ENCODE measurements at places on chromosomes 12 and 14.

DNA sequence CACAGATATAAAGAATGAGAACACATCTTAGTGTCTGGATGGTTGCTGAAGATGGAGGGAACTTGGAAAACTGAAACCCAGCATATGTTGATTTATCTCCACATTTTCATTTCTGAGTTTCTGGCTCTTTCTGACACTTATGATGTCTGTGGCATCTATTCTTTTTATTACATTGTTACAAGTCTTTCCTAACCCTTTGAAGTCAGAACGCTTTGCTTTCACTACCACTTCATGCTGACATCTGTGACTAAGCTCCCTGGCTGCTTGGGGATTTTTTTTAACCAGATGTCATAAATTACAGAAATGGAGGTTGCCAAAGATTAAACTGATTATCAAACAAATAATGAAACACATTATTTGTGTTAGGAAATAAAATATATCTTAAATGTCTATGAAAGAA is 188.7 kb downstream of the KITLG start:
- peak; percentile 75 for DNase-seq

DNA sequence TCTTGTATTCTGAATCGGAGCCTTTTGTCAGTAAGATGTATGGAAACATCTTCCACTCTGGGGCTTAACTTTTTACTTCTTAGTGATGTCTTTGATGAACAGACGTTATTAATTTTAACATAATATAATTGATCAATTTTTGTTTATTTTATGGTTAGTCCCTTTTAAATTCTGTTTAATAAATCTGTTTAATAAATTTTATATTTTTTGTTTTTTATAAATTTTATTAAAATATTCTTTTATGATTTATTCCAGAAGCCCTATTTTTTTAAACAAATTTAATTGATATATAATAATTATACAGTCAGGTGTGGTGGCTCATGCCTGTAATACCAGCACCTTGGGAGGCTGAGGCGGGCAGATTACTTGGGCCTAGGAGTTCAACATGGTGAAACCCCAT is 235.1 kb downstream of the AEBP2 start:
- no peak for DNase-seq

- peak; percentile 70 for DNase-seq
Observed at GRCh38 chr12:62618319-62618718, 151.7 kb downstream of the MON2 start.

DNA sequence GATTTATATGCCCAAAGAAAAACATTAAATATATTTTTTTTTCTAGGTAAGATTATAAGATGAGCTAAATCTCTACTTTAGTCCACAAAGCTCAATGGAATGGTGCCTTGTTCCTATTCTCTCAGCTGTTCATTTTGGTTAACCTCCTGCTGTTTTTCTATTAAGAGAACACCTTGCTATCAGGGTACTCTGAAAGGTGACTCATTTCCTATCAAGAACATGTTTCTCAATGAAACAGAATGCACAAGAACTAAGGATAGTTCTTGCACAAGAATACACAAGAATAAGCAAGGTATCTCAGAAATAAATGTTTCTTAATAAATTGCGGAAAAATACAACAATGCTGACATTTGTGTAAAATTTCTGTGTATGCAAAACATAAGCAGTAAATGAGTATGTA is 14.1 kb downstream of the ABCD2 start:
- peak; percentile 86 for DNase-seq

- DNase-seq: no peak
Observed at GRCh38 chr12:130827432-130827831, 11.6 kb downstream of the STX2 start.

DNA sequence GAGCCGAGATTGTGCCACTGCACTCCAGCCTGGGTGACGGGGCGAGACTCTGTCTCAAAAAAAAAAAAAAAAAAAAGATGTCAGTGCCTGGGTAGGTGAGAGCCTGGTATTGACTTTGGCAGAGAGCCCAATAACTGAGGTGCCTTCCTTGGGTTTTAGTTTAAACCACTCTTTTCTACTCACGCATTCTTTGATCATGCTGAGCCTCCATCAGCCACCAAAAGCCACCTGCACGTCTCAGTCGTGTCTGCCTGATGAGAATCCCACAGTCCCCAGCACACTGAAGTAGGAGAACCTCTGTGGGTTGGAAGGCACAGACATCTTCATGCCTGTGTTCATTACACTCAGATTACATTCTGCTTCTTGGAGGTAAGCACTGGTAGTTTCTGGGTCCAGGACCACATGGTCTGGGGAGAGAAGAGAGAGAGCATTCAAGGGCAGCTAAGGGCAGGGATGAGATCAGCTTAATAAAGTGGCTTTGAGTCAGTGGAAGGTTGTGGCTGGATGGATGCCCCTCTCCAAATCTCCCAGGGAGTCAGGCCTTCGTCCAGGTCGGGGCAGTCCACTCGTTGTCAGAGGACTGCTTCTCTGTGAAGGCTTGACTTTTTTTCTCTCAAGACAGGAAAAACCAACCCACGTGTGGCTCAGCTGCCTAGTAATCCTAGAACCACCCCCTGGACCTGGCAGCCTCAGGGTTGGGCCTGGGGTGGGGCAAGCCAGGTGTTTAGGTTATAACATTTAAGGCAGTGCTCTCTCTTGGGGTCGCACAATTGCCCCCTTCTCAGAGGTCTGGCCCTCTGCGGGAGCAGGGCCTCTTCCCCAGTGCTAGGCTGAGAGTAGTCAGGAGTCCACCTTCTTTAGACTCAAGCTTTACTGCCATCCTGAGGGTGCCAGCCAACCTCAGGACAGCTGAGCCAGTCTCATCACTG is 32.6 kb upstream of the MAX start:
- DNase-seq: no peak

- DNase-seq: peak; percentile 16
Observed at GRCh38 chr12:123271001-123271668, 521 bp downstream of the CDK2AP1 start.

GRCh38 chr12:67302162-67302561 is 33.0 kb downstream of the CAND1 start:
- peak; percentile 60 for DNase-seq

- peak; percentile 10 for DNase-seq
Observed at GRCh38 chr14:57066887-57067513, 201.7 kb downstream of the EXOC5 start.

- no peak for DNase-seq
Observed at GRCh38 chr14:52901357-52901980, 49.4 kb downstream of the FERMT2 start.

DNA sequence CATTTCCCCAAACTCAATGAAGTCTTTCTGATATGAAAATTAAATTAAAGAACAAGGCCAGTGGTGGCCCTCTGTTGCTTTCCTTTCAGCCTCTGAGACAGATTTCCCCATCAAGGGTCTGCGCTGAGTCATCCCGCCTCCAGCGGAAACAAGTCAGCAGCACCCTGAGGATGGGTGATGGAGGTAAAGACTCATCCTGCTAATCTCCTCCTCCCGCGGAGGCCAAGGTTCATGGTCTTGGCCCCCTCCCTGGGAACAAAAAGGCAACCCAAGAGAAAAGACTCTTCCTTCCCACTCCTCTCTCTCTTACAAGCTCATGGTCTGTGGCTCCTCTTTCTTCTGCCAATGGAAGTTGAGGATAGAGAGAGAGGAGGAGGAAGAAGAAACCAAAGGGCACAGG is 9.0 kb upstream of the NUMB start:
- no peak for DNase-seq

DNA sequence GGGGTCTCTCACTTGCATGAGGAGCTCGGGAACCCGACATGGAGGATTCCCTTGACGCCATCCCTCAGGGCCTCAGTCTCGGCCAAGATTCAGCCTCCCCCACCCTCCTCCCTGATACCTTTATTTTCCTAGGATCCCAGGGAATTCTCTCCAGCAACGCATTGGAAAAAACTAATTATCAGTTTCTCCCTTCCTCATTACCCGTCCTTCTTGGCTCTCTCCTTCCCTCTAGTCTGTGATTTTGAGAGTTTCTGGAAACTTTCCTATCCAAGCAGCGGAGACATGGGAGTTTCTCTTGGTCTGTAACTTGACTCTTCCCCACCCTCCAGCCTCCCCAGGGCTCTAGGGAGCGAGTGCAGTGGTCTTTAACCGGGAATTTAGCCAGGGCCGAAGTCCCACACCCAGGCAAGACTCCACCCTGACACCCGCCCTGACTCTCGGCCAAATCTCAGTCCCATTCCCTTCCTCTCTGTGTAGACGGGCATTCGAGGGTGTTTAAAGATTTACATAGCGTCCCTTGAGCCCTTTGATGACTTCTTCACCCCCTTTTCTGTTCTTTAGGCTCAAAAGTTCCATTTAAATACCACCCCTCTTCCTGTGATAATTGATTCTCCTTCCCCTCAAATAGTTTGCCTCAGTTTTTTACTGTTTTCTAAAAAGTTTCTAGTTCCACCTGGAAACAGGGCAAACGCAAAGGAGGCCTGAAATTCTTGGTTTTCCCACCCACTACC is 6.7 kb downstream of the HOXC5 start:
- DNase-seq: no peak

DNA sequence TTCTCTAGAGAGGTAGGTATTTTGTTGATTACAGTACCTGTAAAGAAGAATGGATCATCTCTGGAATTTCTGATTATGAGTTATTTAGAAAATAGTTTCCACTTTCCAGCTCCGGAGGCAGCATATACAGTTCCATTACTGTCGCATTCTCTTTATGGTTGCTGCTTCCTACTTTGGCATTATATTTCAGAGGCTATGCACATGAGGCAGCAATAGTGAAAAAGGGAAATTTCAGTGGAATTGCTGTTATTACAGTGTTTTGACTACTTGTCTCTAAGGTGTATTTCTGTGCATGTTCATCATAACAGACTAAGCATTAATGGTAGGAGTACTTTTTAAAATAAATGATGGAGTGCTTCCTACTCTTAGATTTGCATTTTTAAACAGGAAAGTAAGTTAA is 10.2 kb downstream of the GNG2 start:
- DNase-seq: no peak

GRCh38 chr14:88255798-88256197 is 67.3 kb downstream of the KCNK10 start:
- no peak for DNase-seq

GRCh38 chr12:12642916-12643315 is 31.2 kb downstream of the CREBL2 start:
- DNase-seq: no peak

GRCh38 chr12:11085419-11085818 is 6.7 kb downstream of the TAS2R43 start:
- no peak for DNase-seq

DNA sequence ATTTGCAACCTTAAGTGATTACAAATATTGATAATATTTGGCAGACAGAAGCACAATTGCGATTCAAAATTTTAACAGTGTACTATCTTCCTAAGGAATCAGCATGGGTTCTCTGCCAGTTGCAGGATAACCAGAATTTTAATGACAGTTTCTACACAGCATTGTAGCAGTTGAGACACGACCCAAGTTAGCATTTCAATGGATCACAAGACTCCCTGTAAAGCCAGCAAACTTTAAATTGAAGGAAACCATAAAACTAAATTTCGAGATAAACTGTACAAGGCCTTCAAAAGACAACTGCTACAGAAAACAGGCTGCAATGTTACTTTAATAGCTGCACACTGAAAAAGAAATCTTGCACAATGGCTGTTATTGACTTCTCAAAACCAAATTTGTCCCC is 154.9 kb downstream of the MED13L start:
- no peak for DNase-seq

- DNase-seq: no peak
Observed at GRCh38 chr12:2136901-2137300, 84.1 kb downstream of the CACNA1C start.

DNA sequence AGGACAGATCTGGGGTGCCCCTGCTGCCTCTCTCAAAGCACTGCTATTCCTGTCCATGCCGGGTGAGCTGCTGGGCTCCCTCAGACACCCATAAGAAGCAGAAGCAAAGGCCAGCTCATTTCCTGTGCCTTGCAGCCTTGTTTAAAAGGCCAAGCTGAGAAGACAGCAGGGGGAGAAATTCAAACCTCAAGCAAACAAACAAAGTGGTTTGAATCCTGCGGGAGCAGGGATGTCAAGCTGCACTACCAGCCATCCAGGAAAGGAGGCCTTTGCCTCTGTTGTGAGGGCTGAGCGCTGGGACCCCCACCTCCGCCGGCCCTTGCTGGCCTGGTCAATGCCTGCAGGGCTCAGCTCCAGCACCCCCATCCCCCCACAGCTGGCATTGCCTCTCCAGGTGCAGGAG is 176.5 kb downstream of the PIWIL1 start:
- DNase-seq: no peak

- no peak for DNase-seq
Observed at GRCh38 chr14:103657471-103657870, 28.5 kb downstream of the KLC1 start.

GRCh38 chr12:113425960-113426453 is 3.8 kb downstream of the SDSL start:
- no peak for DNase-seq

- no peak for DNase-seq
Observed at GRCh38 chr12:66768293-66768692, 89.4 kb upstream of the GRIP1 start.

DNA sequence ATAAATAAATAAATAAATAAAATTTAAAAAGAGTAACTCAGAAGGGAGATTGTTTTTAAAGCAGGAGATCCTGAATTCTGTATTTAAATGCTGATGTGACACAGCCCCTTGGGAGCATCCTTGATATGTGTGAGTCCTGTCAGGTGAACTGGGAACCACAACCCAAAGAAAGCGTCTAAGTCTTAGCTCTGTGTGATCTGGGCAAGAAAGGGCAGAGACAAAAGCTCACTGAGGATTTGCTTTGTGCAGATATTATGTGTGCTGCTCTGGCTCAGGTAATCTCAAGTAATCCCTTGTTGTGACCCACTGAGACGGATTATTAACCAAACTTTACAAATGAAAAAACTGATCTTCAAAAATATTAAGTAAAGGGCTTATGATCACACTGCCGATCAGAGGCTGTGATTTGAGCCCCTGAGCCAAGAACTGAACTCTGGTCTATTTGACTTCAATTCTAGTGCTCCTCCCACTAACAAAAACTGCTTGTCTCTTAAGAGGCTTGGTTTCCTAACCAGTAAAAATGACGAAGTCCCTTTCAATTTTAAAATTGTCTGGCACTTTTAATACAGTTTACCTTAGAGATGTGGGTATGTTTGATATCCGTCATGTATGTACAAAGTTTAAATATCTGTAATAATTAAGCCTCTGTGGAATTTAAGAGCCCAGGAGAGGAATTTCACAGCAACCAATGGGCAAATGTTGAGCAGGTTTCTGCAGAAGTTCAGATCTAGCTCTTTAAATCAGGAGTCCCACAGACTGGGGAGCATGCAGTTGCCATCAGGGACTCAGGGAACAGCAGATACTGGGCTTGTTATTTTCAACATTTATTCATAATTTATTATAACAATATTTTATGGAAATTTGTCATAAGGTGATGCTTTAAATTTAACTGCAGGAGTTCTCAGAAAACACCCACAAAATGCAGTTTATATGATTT is 46.1 kb downstream of the CPM start:
- no peak for DNase-seq

DNA sequence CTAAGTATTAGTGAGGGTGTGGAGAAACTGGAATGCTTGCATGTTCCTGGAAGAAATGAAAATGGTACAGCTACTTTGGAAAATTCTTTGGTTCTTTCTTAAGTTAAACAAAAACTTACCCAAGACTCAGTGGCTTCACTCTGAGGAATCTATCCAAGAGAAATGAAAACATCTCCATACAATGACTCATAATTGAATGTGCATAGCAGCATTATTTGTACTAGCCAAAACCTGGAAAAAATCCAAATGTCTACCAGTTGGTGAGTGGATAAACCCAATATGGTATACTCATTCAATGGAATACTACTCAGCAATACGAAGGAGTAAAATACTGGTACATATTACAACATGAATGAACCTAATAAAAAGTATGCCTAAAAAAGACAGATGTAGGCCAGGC is 18.0 kb upstream of the CRACR2A start:
- DNase-seq: peak; percentile 96

- DNase-seq: no peak
Observed at GRCh38 chr12:21815306-21816062, 41.0 kb upstream of the KCNJ8 start.

All from bronchial epithelial cell (primary cell).